ENCODE measurements at places on chromosomes 11 and 22. TPM values are rescaled to one million over a fixed set of nuclear protein-coding genes. Genes with fewer than 3 reads are reported as not detected.

KCNJ4 gene
- total RNA-seq: 4.0 TPM

DNA sequence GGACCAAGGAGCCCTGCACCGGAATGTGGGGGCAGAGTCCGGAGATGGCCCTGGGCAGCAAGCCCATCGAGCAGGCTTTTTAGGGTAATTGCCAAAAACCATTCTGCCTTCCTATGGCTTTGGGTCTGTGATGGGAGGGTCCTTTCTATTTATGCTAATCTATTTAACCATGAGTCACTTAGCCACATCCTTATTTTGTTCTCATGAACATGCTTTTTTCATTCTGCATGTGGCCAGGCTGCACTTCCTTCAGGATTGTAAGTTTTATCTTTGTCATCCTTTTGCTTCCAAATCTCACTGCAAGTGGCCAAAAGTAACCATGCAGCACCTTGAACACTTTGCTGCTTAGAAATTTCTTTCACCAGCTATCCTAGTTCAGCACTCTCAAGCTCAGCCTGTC is 88.3 kb downstream of the EFCAB6 start:
- DNase-seq: no peak
- H3K27me3 ChIP-seq: no peaks in the 10 kb centered on the region
- no peak overlapping the region for H3K4me3 ChIP-seq
- no peak overlapping the region for H3K27ac ChIP-seq
- no peaks in the 10 kb centered on the region for H3K4me1 ChIP-seq

DNA sequence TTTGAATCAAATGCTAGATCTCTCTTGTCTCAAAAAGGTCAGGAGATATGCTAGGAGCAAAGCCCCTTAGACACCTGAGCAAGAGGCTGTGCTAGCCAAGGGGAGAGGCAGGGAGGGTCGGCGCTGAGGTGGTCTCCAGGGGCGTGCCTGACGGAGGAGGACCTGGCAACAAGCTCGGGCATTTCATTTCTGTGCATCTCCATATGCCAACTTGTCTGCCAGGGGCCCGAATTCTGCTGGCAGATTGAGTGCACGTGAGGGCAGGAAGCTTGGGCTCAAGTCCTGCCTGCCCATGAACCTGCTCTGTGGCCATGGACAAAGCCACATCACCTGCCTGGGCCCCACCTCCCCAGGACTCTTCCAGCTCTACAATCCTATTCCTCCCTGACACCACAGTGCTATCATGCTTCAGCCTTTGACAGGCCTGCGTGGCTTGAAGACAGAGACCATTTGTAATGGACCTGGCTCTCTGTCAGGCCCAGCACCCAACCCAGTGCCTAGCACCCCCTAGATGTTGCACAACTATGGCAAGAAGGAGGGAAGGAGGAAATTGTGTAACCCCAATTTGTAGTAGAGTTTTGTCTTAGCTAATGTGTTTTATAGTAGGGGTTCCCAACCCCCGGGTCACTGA is 16.3 kb upstream of the VSIG10L2 start:
- DNase-seq: no peak
- H3K4me1 ChIP-seq: no peaks in the 10 kb centered on the region
- H3K4me3 ChIP-seq: no peak overlapping the region
- H3K27me3 ChIP-seq: peaks cover 25% of the 10 kb centered on the region

DNA sequence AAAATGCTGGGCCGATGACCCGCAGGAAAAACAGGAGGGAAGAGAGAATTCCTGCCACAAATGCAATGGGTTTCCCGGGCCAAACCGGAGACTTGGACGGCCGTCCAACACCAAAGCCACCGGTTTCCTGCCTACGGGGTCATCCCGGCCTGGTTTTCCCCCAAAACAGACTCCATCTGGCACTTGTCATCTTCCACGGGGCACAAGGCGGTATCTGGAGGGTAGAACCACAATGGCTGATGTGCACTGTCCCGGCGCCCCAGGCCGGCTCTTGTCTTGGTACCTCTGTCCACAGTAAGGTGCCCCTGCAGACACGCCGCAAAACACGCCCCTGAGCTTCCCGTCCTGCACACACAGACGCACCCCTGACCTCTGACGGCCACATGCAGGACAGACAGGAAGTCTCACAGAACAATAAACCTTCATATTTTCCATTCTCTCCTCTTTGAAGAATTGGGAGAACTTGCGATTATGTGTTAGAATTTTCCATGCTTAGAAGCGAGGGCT is 20.1 kb downstream of the CELSR1 start:
- DNase-seq: no peak
- no peak overlapping the region for H3K4me3 ChIP-seq

- H3K27me3 ChIP-seq: peaks cover 2% of the 10 kb centered on the region
- H3K4me3 ChIP-seq: no peak overlapping the region
- no peaks in the 10 kb centered on the region for H3K36me3 ChIP-seq
Measured at GRCh38 chr11:82701847-82702520, 31.7 kb downstream of the FAM181B start.

SPON1 gene
- 13.2 TPM for total RNA-seq

DNA sequence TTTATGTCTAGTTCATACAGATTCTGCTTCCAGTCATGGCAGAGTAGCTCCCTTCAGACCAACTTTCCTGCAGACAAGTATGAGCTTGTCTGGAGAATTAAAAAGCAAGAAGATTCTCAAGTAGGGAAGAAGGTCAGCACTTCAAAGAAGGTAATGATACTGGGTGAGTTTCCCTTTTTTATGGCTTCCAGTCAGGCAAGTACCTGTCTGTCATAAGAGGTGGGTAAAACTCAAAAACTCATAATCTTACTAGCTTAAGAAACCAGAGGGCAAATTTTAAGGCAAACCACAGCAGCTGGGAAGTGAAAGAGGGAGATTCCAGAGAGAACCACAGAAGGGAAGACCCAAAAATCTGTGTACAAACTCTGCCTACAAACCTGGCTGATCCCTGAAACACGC is 54.2 kb downstream of the DENND5A start:
- H3K36me3 ChIP-seq: no peaks in the 10 kb centered on the region
- H3K27me3 ChIP-seq: no peaks in the 10 kb centered on the region
- no peak overlapping the region for H3K27ac ChIP-seq
- H3K4me3 ChIP-seq: no peak overlapping the region
- H3K4me1 ChIP-seq: peaks cover 22% of the 10 kb centered on the region
- no peak for DNase-seq

DNA sequence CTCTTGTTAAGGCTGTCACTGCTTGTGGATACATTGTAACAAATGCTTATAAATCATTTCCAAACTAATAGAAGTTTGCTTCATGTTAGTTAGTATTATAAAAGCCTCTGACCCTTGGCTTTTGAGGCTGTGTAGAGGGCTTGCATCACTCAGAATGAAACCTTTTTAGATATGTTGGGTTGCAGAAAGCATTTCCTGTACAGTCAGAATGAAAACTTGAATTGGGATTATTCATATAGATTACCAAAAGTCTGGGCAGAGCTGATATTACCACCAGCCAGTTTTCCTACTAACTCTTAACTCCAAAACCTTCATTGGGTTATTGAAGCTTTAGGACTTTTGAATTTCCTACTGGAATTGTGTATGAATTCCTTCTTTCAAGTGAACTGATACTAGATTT is 12.0 kb downstream of the KMT2A start:
- H3K4me1 ChIP-seq: peaks cover 35% of the 10 kb centered on the region
- H3K27me3 ChIP-seq: no peaks in the 10 kb centered on the region
- no peak for DNase-seq
- H3K36me3 ChIP-seq: peaks cover 7% of the 10 kb centered on the region

FGF19 gene
- total RNA-seq: 0.34 TPM

DNA sequence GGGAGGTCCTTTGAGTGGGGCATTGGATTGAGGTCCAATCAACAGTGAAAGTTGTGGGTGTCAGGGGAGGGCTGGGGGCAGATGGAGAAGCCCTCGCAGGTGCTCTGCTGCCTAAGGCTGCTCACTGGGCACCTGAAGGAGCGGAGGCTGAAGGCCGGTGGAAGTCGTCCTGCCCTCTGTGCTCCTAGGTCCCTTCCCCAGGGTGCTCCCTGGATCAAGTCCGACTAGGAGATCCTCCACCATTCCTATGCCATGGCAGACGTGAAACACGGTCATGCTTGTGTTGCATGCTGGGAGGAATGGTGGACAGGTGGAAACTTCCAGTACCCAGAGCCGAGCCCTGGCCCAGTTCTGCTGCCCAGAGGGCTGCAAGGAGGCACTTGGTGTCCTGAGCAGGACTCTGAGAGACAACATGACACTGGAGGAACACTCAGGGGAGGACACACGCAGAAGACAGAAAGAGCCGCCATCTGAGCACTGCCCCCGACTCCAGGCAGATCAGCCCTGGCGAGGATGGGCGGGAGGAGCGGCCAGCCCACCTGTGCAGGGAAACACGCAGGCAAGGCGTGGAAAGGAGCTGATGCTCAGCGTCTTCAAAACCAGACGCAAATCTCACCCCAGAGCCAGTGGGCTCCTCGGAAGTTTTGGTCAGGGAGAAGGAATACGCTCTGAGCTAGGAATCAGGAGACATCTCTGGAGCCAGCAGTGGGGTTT is 786.8 kb downstream of the BRD1 start:
- H3K27me3 ChIP-seq: no peaks in the 10 kb centered on the region
- H3K27ac ChIP-seq: peak overlapping the region; percentile 19
- no peak for DNase-seq

DEUP1 gene
- total RNA-seq: 0.70 TPM

- H3K27ac ChIP-seq: no peak overlapping the region
- no peak overlapping the region for H3K4me3 ChIP-seq
- no peaks in the 10 kb centered on the region for H3K36me3 ChIP-seq
- peaks cover 34% of the 10 kb centered on the region for H3K27me3 ChIP-seq
- DNase-seq: no peak
Measured at GRCh38 chr11:31996159-31996881, 94.6 kb upstream of the RCN1 start.

GRCh38 chr22:35903571-35904335 is 124.9 kb downstream of the RBFOX2 start:
- no peak overlapping the region for H3K27ac ChIP-seq
- no peaks in the 10 kb centered on the region for H3K36me3 ChIP-seq
- peaks cover 33% of the 10 kb centered on the region for H3K4me1 ChIP-seq
- H3K27me3 ChIP-seq: no peaks in the 10 kb centered on the region
- no peak overlapping the region for H3K4me3 ChIP-seq
- DNase-seq: no peak

GRCh38 chr22:24001314-24001713 is 3.9 kb downstream of the GSTT4 start:
- H3K27me3 ChIP-seq: peaks cover 2% of the 10 kb centered on the region
- no peak overlapping the region for H3K4me3 ChIP-seq
- H3K4me1 ChIP-seq: peaks cover 14% of the 10 kb centered on the region
- DNase-seq: no peak
- peak overlapping the region; percentile 89 for H3K27ac ChIP-seq

SPTBN2 gene
- 34.1 TPM for total RNA-seq
